ENCODE measurements at places on chromosomes 3 and 15.

DNA sequence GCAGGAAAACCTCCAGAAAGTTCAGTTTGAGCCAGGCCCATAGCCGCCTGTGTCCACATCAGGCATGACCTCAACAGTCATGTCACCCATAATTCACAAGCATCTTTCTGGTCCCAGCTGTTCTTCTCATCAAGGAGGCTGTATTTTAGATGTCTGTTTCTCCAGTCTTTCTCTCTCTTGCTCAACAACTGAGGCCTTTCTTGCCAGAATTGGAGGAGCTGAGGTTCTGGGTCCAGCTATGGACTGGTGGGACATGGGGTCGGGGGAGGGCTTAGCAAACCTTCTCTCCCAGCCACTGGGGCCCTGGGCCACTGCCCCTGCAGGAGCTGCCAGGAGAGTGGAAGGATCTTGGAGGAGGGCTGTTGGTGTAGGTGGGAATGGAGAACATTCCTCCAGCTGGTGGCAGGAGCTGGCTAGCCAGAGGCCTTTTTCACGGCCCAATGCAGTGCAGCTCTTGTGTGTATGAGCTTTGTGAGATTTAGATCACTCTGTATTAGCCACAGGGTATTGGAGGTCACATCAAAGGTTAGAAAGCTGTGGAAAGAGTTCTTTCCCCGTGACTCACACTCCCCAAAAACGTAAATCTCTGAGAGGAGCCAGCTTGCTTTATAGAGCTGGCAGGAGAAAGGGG, 23.5 kb downstream of the MAGEF1 start:
- no peak for DNase-seq

- DNase-seq = no peak
Measured at GRCh38 chr3:65005486-65005885, 317.7 kb upstream of the ADAMTS9 start.

- no peak for DNase-seq
Measured at GRCh38 chr3:128217702-128218547, 64.6 kb downstream of the EEFSEC start.

DNA sequence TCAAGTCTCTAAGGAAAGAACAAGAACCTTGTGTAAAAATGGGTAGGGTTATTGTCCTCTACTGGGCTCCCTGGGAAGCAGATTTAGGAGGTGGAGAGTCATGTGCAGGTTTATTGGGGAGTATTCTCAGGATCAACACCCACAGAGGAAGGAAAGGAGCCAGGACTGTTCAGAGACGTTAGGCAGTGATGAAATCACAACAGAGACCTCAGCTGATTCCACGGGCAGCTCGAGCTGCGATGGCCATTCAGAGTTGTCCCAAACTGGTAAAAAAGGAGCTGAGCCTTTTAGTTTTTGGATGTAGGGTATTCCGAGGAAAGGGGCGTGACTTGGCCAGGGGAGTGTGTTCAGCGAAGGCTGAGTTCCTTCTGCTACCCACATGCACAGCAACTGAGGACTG, 85.0 kb downstream of the RORA start:
- DNase-seq = no peak

- no peak for DNase-seq
Measured at GRCh38 chr3:1374471-1374870, 281.6 kb downstream of the CNTN6 start.

GRCh38 chr3:105538483-105538882, 171.8 kb downstream of the ALCAM start:
- no peak for DNase-seq

DNA sequence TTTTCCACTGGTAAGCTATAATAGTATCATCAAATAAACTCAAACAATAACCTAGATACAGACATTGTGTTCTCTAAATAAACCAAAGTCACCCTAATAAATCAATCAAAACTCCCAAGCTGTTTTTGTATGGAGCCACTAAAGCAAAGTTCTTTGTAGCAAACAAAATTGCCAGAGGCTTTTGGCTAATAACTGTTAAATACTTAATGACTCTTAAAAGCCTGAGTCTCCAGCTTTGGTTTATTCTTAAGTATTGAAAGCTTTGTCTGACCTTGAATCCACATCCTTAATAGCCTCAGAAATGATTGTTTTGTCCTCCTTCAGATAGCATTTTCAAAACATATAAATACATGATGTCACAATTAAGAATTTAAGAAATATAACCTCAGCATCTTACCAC, 725.3 kb downstream of the SI start:
- no peak for DNase-seq

GRCh38 chr15:39433376-39433775, 147.5 kb upstream of the THBS1 start:
- DNase-seq = no peak

GRCh38 chr3:183178833-183179549, 16.5 kb upstream of the LAMP3 start:
- no peak for DNase-seq

DNA sequence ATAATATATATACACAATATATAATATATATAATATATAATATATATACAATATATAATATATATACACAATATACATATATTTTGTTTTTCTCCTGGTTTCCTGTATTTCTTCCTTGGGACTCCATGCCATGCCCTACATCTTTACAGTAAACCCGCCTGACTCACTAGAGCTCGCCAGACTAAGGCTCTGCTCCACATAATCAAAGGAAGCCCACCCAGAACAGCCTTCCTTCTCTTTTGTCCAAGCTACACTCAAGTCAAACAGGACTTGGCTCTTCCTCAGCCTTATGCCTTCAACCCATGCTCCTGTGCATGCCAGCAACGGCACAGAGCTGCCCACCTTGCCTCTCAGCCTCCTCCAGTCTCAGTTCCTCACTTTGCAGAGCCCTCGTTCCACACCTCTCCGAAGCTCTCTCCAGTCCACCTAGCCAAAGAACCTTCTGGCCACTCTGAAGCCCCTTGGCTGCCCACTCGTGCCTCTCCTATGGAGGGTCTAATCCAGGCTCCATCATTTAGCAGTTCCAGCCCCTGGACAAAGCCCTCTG, 109.1 kb downstream of the RFTN1 start:
- DNase-seq = no peak

- DNase-seq = no peak
Measured at GRCh38 chr15:36961956-36962355, 138.4 kb downstream of the MEIS2 start.

DNA sequence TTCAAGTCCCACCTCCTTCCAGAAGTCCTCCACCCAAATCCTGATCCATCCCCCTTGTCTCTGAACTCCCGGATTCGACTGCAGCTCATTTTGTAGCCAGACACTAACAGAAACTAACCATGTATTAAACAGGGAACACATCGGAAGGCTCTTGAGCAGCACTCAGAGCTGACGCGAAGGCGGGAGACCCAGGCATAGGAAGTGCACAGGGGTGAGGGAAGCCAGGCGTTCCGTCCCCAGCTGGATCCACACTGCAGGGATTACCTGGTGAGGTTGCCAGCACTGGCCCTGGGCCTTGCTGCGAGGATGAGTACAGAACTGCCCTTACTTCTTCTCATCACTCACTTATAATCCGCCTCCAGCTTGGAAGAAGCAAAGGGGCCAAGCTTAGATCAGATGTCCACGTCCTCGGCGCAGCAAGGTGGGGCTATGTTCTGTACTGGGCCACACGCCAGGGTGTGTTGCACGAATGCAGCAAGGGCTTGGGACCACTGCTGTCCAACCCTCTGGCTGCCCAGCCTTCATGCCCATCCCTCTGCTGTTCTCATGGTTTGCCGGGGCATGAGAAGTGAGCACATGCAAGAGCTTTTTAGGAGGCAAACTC, 124.2 kb upstream of the SMAD3 start:
- no peak for DNase-seq

DNA sequence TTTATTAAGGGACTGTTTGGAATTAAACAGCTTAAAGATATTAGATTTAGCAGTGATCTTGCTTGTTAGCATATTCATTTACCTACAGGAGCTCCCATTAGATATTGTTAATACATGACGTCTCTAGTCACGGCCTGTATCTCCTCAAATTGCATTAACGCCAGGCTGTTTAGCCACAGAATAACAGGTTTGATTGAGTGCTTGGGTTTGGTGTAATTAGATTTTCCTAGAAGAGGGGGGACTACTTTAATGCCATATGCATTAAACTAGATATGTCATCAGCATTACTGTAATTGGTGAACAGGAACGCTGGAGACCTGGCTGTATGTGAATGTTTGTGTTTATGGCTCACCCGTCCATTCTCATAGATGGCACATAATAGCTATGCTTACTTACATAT, 841.4 kb upstream of the NR2F2 start:
- no peak for DNase-seq

DNA sequence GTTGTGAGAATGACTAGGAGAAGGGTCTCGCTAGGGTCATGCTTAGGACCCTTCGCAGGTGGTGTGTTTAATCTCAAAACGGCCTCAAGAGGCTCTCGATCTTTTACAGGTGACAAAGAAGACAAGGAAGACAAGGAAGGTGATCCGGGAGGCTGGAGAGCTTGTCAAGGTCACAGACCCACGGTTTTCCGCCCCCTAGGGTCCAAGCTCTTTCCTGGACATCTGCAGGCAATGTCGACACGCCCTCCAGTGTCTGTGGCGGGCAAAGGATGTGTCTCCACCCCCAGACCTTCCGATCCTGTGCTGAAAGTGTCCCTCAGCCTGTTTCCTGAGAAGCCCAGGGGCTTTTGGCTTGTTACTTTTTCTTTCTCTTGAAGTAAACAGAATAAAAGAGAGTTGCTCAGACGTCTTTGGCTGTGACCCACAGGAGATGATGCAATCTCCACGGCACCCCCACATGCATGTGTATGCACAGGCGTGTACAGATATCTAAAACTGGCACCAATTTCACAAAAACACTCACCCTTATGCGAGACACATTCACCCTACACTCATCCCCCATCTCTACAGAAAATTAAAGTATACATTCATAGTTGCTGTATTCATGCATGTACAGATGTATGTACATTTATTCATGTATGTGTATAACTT, 108.8 kb downstream of the KLF13 start:
- DNase-seq = peak; percentile 91

DNA sequence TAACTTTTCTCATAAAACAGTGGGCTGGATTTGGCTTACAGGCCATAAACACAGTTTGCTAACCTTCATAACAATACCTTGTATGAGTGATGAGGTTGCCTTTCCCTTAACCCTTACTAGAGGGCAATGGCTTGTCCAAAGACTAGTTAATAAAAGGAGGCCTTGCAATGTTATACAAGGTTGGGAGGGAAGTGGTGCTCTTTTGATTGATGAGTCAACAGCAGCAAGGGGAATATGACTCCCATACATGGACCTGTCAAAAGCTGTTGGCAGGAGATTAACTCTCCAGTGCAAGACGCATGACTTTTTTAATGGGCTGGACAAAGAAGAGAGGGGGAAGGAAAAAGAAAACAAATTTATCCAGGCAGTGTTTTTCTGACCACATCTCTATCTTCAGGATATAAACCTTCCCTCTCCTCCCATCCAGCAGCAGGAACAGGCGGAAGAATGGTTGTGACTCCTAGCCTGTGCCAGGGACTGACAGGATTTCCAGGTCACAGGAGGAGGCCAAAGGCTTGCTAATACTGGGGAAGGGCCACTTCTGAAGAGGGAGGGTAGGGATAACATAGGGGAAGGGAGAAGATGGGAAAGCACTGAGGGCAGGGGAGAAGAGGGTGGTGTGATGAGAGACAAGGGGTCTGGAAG, 35.2 kb upstream of the ARL14 start:
- no peak for DNase-seq

DNA sequence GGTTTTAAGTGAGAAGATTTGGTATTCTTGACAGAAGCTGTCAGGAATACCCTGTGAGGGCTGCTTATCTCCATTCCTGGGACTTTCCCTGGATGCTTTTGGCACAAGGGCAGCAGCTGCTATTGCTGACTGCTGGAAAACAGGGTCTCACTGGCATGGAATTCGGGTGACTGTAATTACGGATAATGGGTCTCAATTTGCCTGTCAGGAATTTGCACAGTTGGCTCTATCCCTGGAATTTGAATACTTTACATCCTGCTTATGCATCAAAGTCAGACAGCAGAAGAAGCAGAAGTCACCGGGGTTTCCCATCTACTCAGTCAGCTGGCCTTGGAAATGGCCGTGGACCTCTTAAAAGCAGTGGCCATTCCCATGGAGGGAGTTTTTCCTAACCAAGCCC, 25.9 kb upstream of the AKAP13 start:
- DNase-seq = no peak
